Suppressor macrophage treated with lipopolysaccharide for 4 hours (primary cell): ENCODE measurements at places on chromosomes 2 and 18.

DNA sequence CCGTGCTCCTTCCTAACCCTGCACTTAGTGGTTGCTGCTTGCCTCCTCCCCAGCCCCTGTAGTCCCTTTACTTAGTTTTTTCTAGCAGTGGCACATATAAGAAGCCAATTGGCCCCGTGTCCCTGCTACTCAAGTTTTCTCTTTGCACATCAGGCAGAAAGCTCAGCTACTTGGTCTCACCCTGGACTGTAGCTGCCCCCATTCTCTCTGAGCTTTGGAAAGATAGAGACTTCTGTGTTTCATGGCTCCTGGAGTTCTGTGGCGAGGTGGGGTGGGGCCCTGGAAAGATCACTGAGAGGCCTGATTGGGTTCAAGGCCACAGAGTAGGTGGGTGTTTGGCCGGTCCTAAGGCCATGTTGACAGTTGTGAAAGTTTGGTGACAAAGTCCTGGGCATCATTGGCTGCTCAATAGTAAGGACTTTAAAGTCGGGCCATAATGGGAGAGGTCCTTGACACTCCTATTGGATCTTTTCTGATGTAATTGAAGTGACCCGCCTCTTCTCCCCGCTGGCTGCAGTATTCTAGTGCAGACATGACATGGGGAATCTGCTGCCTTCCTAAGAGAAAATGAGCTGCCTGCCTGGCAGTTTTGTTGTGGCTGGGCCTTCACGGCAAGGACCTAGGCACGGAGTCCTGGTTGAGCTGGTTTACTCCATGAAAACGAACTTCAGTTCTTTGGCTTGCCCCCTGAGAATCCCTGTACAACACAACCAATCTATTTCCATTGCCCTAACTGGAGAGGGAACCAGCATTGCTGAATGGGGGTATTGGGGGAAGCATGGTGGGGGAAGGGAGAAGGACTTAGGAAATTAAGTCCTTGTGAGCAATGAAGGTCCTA, 26.2 kb upstream of the CYP27A1 start:
- DNase-seq = no peak

- no peak for DNase-seq
Observed at GRCh38 chr18:79519751-79520477, 124.2 kb downstream of the NFATC1 start.

DNA sequence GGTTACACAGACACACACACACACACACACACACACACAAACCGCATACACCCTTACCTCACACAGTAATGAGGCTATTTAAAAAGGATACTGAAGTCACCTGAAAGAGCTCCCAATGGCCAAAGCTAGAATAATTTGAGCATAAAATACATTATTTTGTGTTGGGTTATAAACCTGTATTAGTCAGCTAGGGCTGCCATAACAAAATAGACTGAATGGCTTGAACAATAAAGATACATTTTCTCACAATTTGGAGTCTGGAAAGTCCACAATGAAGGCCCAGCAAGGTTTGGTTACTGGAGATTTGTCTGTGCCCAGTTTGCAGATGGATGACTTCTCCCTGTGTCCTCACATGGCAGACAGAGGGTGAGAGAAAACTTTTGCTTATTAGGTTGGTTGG, 605.4 kb upstream of the REG3G start:
- DNase-seq = no peak

- peak; percentile 46 for DNase-seq
Observed at GRCh38 chr2:70901227-70902066, 34.3 kb upstream of the ATP6V1B1 start.

GRCh38 chr2:118686346-118686745, 161.1 kb downstream of the EN1 start:
- DNase-seq = no peak

- DNase-seq = no peak
Observed at GRCh38 chr2:16238001-16238761, 297.8 kb downstream of the MYCN start.

- peak; percentile 79 for DNase-seq
Observed at GRCh38 chr2:224401641-224402342, at the start of gene FAM124B. Gene FAM124B, minus strand, starts transcription at chr2:224402107. Its CDS starts 339 bp downstream, at chr2:224401768.

GRCh38 chr2:162635706-162636105, 202.9 kb downstream of the KCNH7 start:
- DNase-seq = no peak

GRCh38 chr2:227774011-227774624, 28.4 kb downstream of the SCYGR8 start:
- DNase-seq = peak; percentile 35

DNA sequence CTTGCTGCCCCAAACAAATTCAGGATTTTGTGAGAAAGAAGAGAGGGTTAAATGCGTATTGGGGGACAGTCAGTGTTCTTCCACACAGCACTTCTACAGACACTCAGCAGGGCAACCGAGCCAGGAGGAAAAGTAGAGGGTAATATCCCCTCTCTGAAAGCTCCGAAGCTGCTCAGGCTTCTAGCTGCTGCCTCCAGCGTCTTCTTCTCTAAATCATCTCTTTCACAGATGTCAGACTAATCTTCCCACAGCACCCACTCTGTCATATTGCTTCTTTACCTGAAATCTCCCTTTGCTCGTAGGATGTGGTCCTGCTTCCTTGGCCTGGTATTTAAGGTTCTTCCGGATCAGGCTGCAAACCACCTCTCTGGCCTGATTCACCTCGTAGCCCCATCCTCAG, 117.6 kb upstream of the HAAO start:
- no peak for DNase-seq

DNA sequence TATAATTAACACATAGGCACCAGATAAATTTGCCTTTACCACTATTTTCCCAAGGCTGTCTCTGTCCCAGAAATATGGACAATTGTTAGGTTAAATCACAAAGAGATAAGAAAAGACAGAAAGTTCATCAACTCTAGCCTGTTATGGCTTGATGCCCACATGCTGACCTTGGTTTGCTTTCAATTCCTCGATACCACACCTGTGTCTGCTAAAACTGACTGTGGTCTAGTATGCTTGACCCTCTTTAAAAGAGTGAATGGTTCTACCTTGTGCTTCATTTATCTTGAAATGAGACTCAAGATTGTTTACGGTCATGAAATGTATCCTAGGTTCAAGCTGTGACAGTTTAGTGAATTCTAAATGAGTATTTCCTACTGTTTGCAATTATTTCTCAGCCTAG, 909.0 kb upstream of the LRRTM1 start:
- no peak for DNase-seq

DNA sequence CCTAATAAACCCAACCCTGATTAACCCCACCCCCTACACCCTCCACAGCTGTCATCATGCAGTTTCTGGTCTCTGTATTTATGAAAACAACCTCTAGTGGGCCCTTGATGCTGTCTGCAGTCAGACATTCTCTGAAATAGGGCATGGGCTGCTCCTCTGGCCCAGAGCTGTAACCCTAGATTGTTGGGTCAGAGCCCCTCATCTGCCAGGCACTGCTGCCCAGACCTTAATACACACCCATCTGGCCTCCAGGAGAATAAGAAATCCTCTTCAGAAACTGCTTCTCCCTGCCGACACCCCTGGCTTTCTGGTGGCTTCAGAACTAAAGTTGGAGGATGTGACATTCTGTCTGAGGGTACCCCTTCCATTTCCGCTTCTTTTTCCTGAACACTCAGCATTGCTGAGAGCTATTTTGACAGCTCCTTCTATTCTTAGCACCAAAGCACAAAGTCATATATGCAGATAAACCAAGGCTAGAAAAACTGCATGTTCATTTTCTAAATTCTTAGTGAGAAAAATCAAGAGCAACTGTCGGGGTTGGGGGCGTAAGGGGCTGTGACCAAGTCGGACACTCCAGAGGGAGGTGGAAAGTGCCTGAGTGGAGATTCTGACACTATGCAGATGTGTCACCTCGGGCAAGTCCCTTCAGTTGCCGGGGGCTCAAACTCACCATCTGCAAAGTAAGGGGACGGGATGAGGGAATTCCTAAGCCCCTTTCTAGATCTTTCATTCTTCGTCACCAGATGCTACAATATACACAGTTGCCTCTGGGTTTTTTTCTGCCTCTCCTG, 28.7 kb downstream of the SRSF7 start:
- DNase-seq = peak; percentile 14

DNA sequence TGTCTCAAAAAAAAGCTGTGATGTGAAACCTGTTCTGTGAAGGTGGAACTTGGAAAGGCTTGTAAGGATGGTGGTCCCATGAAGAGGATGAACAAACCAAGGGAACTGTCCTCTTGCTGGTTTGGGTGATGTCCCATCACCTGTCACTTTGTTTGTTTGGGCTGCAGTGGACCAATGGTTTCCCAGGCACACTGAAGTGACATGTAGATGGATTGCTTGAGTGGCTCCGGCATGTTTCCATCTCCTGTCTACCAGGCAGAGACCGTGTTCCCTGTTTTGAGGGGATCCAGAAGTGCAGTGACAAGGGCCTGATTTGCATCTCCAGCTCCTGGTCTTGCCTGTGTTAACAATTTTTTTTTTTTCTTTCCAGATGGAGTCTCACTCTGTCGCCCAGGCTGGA, 8.9 kb downstream of the NEDD4L start:
- no peak for DNase-seq

- DNase-seq = no peak
Observed at GRCh38 chr2:148936857-148937450, 61.9 kb downstream of the KIF5C start.

DNA sequence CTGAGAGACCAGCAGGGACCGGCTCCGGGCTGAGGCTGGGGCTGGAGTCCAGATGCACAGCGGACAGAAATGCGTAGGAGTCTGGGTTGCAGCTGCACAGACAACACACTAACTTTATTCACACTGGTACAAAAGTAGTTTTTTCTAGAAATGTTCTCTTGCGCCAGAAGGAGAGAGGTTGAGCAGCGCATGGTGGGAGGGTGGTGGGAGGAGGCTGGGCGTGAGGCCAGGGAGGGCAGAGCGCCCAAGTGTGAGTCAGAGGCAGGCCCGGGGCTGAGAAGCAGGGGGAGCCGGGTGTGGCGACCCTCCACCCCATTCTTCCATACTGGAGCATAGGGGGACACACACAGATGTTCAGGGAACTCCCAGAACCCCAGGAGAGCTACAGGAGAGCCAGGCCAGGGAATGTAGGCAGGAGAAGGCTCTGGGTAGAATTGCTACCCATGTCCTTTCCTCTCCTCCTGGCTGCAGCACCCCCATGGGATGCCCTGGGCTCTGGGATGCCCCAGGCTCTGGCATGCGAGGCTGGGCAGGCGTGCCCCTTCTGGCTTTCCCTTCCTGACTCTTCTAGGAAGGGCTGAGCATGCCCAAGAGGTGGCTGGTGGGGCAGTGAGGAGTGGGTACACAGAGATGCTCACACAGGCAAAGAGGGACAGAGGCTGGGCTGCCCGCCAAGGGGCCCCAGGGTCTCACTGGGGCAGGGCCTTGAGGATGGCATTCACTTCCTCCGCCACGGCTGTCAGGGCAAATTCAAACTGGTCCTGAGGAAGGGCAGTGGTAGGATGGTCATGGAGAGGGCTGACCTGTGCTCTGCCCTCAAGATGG, 10.6 kb downstream of the DNAJB2 start:
- no peak for DNase-seq

DNA sequence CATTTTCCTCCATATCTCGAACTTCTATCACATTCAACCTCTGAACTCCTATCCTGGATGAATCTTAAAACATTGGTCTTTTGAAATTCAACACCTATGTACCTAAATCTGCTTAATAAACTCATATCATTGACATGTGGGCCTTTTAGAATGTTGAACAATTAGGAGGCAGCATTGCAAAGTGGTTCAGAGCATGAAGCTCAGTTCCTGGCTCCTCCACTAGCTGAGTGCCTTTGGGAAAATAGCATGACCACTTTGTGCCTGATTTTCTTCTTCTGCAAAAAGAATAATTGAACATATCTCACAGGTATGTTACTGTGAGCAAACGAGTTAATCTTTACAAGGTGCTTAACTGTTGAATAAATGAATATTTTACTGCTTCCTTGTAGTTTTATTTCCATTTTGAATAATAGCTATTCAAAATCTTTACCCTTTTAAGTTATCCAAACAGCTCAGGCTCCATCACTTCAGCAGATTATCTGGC, 14.3 kb upstream of the ITPRID2 start:
- DNase-seq = no peak

DNA sequence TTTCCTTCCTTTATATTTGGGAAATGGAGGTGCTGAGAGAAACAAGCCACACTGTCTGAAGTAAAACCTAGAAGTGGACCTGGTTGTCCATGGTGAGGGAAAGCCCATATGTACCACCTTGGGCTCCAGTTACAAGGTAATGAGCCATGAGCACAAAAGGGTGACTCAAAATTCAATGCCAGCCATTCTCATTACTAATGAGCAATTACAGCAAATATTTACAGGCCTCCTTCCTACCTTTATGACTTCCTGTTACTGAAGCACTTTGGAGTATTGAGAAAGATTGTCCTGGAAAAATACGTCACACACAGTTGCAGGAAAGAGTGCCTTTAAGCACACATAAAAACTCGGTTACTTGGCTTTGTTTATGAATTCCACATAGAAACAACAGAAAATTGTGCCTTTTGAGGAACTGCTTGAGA, 9.1 kb downstream of the EPAS1 start:
- peak; percentile 37 for DNase-seq

DNA sequence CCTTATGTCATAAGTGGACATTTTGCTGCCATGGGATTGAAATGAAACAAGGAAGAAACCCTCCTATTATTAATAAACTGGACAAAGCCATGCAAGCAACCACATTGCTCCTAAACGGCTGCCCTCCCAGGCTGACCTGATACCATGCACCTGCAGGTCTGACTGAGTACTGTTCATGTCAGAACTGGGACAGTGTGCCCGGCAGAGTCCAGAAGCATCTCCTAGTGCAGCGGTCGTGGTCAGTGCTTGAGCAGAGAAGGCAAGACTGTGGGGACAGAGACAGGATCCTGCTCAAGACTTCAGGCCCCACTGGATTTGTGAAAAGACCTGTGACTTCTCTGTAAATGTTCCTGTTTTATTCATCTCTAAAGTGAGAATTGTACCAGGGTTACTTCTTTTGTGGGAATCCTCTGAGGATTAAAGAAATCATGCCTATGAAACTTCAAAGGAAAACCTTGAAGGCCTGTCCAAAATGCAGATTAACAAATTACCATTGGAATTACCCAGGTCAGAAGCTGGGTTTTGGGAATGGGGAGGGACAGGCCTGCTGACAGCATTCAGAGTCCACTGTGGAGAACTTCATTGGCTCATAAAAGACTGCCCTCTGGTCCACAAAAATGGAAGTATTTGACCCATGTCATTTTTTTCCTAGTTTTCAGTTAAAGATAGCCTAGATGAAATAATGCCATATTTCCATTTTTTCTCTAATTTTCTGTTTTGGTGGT, 13.9 kb downstream of the RNF144A start:
- no peak for DNase-seq

DNA sequence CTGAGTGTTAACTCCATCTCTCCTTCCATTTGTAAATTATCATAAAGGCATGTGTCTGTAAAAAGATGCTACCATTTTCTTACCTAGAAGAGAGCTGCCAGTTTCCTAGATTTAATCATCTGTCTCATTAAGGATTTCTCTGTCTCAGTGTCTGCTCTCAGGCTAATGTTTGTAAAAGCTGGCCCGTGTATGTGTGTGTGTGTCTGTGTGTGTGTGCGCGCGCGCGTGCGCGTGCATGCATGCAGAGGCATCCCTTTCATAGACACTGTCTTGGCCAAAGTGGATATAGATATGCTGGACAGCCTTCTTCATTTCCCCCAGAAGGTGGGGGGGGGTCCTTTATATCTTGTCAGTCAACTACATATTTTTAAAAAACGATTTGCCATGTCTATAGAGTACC, 18.9 kb downstream of the MGAT5 start:
- DNase-seq = no peak

GRCh38 chr18:21129566-21130216, 18.1 kb upstream of the ROCK1 start:
- peak; percentile 32 for DNase-seq
